ENCODE measurements at places on chromosomes 4 and X.

- DNase-seq: no peak
Measured at GRCh38 chr4:176592976-176593670, 199.6 kb downstream of the VEGFC start.

DNA sequence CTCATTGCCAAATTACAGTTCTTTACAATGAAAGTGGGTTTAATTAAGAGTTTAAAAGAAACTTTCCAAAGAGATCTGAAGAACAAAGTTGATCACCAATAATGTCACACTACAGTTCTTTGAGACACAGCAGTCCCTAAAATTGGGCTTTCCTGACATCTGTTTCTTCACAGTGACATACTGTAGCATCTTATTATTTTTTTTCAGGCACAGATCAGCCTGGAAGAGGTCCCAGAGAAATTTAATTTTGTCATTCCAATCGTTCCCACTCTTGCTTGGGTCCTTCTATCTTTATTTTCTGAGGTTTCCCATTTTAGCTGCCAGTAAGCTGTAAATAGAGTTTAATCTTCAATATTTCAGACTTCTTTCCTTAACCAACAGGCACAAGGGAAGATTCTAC lies 143.1 kb upstream of the FRMPD4 start:
- no peak for DNase-seq

DNA sequence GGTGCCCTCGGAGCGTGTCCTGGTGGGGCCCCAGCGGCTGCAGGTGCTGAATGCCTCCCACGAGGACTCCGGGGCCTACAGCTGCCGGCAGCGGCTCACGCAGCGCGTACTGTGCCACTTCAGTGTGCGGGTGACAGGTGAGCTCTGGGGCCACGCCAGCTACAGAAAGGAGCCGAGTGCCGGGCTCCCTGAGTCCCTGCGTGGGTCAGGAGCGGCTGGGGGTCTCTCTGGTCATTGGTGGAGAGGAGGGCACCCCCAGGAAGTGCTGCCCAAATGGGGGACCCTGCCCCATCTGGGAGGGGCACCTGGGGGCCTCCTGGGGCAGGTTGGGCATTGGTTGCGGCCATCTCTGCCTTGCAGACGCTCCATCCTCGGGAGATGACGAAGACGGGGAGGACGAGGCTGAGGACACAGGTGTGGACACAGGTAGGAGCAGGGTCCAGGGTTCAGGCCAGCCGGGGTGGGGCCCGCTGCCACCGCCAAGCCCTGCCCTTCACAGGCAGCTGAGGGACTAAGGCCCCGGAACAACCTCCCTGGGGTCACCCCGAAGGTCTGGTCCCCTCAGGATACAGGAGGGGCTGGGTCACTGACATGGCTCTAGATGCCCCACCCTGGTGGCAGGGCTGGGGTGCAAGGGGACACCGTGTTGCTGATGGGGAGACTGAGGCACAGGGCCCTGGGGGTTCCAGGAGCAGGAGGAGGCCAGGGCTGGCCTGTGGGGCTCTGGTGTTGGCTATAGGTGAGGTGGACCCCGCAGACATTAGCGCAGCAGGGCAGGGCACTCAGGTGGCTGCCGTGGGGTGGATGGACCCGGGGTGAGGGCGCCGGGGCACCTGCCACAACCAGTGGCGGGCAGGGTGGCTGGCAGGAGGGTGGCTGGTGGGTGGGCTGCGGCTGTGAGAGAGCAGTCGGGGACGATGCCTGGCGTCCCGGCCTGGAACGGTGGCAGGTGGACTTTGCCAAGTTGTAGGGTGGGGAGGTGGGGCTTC lies 6.6 kb downstream of the FGFR3 start:
- DNase-seq: no peak

DNA sequence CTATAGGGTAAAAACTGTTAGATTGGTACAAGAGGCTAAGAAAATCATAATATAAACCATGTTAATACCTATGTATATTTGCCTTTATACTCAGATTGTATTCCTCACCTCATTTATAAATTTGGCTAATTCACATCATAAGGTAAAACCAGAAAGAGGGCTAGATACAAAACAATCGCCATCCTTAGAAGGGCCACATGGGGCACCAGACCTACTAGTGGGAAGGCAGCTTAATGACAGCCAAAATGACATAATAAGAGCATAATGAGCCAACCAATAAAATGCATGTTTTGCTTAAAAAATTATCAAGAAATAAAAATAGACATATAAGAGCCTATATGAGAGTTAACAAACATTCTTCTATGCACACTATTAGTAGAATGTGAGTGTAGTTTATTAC lies 107.3 kb upstream of the PRDX4 start:
- no peak for DNase-seq

DNA sequence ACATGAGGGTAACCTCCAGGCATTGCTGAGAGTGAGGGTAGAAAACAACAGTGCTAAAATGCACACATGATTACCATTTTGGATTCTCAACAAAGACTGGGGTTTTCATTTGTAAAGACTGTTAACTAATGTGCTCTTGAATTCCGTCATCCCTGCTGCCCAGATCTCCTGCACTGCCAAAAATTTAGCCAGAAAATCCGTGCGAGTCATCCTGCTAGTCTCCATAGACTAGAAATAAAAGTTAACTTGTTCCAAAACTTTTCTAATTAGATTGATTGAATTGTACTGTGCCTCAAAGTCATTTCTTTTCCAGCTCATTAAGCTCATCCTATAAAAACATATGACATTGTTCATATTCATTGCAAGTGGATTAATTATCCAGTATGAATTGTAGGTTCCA lies 99.8 kb downstream of the ARSF start:
- DNase-seq: no peak

DNA sequence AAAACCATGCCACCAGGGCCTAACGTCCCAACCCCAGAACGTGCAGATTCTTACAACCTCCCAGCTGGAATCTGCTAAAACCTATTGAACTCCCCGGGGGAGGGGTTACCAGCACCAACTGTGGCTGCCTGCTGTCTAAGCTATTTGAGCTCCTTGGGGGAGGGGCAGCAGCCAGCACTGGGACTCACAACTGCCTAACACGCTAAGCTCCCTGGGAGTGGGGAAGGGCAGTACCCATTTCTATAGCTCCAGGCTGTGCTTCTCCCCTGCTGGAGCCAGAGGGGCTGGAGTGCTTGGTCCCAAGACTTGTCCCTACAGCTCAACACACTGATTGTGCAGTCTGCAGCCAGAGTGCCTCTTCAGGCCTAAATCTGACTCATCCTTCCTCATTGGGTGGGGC lies 459.8 kb upstream of the FGF16 start:
- no peak for DNase-seq

- no peak for DNase-seq
Measured at GRCh38 chr4:71907782-71908181, 123.9 kb upstream of the GC start.

- peak; percentile 98 for DNase-seq
Measured at GRCh38 chrX:1391707-1392375, at the start of gene SLC25A6. SLC25A6 (minus strand) TSS chrX:1392113; CDS start chrX:1392009, 104 bp downstream.

GRCh38 chr4:590313-590841 lies 14.3 kb upstream of the TMEM271 start:
- DNase-seq: no peak

DNA sequence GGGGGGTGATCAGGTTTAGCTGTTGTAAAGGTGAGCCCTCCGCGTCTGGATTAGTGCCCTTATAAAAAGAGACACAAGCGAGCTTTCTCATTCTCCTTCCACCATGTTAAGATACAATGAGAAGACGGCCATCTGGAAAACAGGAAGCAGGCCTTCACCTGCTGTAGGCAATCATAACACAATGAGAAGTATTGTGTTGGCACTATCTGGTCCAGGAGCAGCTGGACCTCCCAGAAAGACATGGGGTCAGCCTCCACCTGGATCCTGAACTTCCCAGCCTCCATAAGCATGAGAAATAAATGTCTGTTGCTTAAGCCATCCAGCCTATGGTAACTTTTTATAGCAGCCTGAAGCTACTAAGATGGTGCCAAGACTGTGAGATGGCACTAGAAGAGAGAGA lies 8.6 kb upstream of the SMIM20 start:
- DNase-seq: no peak

GRCh38 chrX:79336869-79337815 lies 30.0 kb downstream of the ITM2A start:
- DNase-seq: no peak

GRCh38 chrX:11188664-11189063 lies 77.5 kb downstream of the HCCS start:
- no peak for DNase-seq

- DNase-seq: no peak
Measured at GRCh38 chr4:1463927-1464540, 57.8 kb upstream of the NKX1-1 start.

DNA sequence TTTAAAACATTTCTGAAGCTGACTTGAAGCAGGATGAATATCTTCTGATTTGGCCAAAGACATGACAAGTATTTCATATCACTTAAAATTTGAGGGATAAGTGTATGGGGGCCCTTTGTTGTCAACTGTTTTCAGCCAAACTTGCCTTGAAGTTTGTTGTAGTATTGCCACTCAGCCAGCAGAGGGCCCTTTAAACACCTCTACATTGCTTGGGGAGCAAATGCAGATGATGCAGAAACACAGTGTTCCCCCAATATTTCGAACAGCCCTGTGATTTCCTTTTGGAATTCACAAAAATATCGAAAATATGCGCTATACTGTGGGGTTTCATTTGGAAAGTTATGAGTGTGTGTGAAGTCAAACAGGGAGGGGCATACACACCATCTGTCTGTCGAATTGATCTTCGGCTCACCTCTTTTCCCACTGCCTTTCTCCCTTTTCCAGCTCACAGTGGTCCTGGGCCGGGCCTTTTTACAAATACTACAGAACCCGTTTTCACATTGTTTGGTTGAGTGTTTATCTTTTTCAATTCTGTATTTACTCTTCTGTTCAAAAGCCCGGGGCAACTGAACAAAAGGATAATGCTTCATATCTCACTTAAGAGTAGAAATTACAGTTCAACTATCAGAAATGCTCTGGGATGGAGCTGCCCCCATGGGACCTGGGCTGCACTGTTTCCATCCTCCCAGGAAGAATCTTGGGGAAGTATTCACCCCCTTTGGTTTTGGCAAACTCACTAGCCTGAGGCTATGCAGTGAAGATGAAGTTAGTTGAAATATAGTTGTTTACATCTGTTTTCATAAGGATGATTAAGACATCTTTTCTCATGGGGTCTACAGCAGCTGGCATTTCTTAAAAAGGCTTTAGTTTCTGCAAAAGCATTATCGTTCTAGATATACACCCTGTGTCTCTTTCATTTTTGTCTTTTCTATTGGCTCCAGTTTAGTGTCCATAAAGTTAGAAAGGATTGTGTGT lies 137.6 kb downstream of the EGF start:
- peak; percentile 41 for DNase-seq

GRCh38 chr4:2924765-2925301 lies 38.4 kb downstream of the NOP14 start:
- no peak for DNase-seq

DNA sequence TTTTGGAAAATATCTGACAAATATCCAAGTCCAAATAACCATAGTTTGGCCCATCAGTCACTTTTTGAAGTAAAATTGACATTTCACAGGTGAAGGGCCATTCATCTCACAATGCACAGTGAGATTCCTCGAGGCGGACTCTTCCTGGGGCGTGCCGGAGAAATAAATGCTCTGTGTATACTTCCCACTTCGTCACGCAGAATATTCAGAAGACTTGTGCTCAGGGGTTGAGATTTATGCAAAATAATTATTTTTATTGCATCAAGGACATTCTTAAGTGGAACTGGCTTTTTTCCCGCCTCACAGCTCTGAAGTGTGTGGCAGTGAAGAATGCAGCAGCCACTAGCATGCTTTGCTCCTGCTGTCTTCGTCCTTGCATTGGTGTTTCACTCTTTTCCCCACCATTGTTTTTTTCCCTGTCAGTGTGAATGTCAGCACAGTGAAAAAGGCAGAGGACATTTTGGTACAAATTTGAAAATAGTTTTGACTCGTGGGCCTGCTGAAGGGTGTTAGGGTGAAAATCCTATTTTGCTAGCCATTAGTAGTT lies 70.6 kb downstream of the FAM193A start:
- DNase-seq: no peak

Data from muscle of back (tissue), 13 donors.